Effector memory CD8-positive, alpha-beta T cell (primary cell): ENCODE measurements at places on chromosomes 7 and 10.
A peak's percentile ranks its signal among the peaks of the same experiment; 100 is the strongest.

DNA sequence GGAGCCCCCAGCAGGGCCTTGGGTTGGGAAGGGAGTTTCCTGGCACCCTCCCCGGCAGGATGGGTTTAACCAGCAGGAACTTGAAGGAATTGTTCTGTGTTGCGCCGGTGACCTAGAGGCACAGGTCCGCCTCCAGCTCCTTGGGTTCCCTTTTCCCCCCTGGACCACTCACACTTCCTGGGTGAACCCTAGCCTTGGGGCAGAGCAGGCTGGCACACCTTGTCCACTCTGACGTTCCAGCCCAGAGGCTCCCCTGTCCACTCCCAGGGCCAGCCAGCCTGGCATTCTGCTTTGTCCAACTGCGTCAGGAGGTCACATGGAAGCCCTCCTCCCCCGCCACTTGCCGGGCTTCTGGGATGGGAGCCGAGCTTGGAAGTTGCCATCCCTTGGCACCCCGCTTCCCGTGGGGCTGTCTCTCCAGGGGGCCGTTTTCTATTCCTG lies 25.8 kb downstream of the TMEM120A start:
- DNase-seq = no peak

- DNase-seq = no peak
These were observed 116.9 kb upstream of the SVIL start for GRCh38 chr10:29751684-29752083.

- DNase-seq = no peak
These were observed 46.8 kb downstream of the GNAI1 start for GRCh38 chr7:80181411-80181810.

DNA sequence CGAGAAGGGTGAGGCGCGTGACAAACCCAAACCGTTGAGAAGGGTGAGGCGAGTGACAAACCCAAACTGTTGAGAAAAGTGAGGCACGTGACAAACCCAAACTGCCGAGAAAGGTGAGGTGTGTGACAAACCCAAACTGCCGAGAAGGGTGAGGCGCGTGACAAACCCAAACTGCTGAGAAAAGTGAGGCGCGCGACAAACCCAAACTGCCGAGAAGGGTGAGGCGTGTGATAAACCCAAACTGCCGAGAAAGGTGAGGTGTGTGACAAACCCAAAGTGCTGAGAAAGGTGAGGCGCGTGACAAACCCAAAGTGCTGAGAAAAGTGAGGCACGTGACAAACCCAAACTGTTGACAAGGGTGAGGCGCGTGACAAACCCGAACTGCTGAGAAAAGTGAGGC lies 25.0 kb downstream of the ESYT2 start:
- DNase-seq = peak; percentile 38

GRCh38 chr10:67827811-67828210 lies 10.2 kb downstream of the DNAJC12 start:
- DNase-seq = no peak

DNA sequence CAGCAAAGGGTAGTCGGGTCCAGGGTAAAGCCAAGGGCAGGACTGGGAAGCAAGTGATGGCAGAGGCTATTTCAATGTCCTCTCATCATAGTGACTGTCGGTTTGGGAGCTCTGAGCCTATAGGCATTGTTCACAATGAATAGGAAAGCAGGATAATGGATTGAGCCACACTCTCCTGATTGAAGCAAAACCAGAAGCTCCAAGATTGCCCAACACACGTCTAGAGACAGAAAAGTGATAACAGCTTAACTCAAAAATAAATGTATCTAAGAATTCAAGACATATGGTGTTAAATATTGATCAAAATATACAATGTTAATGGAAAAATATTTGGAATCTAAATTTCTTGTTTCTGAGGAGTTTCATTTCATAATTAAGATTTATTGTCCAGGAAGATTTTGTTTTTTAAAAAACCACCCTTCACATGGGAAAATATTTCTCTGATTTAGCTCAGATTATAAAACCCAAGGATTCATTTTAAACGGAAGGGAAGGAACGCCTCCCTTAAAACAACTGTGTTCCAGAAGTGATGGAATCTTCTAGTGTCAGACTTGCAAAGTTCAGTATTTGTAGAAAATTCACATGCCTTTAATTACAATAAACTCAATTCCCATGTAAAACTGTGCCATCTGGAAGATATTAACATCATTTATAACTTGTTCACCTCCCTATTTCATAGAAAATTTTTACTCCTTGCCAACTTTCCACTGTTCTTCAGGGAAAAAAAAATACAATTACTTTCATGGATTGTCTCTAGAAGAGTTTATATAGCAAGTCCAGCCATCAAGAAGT lies 54.5 kb downstream of the NRP1 start:
- DNase-seq = no peak

DNA sequence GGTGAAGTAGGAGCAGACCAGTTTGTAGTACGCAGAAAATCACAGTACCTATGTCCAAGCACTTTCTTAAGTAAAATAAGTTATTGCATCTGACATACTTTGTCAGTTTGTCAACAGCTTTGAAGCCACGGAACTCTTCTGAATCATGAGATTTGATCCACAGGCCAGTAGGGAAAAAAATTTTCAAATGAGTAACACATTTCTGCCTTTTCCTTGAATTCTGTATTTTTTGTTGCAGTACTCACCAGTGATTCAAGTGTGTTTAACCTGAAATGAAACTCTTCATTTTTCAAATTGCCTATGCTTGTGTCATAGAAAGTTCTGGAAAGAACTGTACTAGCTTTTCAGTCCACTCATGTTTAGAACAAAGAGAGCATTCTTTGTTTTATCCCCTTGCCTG lies 337.7 kb downstream of the GATA3 start:
- DNase-seq = no peak
